ENCODE measurements at places on chromosomes 7 and 10. TPM values are rescaled to one million over a fixed set of nuclear protein-coding genes. Genes with fewer than 3 reads are reported as not detected.

The ZNF800 gene
- total RNA-seq: 24.8 TPM

The SORCS1 gene
- 1.1 TPM for total RNA-seq

- no peaks in the 10 kb centered on the region for H3K36me3 ChIP-seq
- no peak overlapping the region for H3K4me3 ChIP-seq
- H3K4me1 ChIP-seq: no peaks in the 10 kb centered on the region
- H3K27me3 ChIP-seq: peaks cover 10% of the 10 kb centered on the region
- H3K27ac ChIP-seq: no peak overlapping the region
- DNase-seq: no peak
These were observed 49.2 kb upstream of the CPN1 start for GRCh38 chr10:100130831-100131230.

The CACNB2 gene
- total RNA-seq: 13.0 TPM

DNA sequence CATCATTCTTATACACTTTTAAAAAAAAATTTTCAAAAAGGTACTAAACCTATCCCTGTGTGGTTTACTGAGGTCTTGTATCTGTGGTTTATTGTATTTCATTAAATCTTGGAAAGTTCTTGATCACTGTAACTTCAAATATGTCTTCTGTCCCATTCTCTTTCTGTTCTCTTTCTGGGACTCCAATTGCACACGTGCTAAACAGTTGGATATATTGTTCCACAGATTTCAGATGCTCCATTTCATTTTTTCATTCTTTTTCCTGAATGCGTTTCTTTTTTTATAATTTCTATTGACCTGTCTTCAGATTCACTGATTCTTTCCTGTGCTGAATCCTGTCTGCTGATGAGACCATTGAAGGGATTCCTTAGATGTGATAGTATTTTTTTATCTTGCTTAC, 4.6 kb upstream of the KLF6 start:
- no peak overlapping the region for H3K4me3 ChIP-seq
- H3K27ac ChIP-seq: no peak overlapping the region
- no peak for DNase-seq
- peaks cover 4% of the 10 kb centered on the region for H3K36me3 ChIP-seq
- peaks cover 13% of the 10 kb centered on the region for H3K4me1 ChIP-seq

- H3K36me3 ChIP-seq: no peaks in the 10 kb centered on the region
- H3K4me1 ChIP-seq: peaks cover 12% of the 10 kb centered on the region
- no peak overlapping the region for H3K4me3 ChIP-seq
- no peak overlapping the region for H3K27ac ChIP-seq
- H3K27me3 ChIP-seq: no peaks in the 10 kb centered on the region
These were observed 163.8 kb upstream of the KLF6 start for GRCh38 chr10:3948843-3949242.

DNA sequence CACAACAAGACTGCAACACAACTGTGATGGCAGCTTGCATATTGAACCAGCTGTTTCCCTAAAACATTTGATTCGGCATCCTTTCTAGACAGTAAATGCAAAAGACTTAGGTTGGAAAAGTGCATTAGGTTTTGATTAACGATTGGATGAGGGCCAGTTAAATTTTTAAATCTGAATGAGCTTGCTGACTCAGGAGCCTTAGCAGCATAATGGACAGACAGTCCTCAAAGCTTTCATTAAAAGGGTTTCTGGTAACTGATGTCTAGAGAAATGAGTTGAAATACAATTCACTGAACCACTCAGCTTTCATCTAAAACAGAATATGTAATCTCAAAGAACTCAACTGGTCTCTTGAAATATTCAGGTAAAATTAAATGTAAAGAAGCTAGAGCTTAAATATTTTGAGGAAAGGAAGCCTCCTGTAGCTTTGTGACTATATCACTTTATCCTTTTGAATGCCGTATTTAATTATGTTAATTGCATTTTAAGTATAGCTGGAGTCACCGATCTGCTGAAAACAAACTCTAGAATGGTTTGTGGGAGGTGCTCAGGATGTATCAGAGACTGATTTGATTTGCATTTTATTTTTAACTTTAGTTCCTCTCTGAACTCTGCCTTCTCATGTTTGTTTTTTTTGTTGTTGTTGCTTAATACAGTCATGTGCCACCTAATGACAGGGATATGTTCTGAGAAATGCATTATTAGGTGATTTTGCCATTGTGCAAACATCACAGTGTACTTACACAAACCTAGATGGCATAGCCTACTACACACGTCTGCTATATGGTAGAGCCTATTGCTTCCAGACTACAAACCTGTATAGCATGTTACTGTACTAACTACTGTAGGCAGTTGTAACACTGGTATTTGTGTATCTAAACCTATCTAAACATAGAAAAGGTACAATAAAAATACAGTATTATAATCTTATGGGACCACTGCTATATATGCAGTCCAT, 29.2 kb upstream of the ATRNL1 start:
- H3K27me3 ChIP-seq: no peaks in the 10 kb centered on the region
- no peak for DNase-seq
- no peak overlapping the region for H3K27ac ChIP-seq
- H3K4me1 ChIP-seq: peaks cover 25% of the 10 kb centered on the region

DNA sequence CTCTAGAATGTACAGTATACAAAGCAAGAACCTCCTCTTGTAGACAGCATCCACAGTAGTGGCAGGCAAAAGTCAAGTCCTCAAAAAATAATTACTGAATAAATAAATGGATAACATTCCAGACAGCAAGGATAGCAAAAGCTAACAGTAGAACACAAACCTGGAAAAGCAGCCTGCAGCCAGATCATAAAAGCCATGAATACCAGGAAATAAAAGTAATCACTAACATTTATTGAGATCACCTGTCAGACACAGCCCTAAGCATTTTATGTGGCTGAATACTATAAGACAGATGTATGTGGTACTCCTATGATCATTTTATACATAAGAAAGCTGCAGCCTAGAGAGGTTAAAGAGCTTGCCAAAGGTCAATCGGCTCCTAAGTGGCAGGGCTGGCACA, 34.0 kb downstream of the CUL2 start:
- H3K36me3 ChIP-seq: peaks cover 29% of the 10 kb centered on the region
- no peaks in the 10 kb centered on the region for H3K27me3 ChIP-seq
- no peaks in the 10 kb centered on the region for H3K4me1 ChIP-seq
- no peak overlapping the region for H3K4me3 ChIP-seq

DNA sequence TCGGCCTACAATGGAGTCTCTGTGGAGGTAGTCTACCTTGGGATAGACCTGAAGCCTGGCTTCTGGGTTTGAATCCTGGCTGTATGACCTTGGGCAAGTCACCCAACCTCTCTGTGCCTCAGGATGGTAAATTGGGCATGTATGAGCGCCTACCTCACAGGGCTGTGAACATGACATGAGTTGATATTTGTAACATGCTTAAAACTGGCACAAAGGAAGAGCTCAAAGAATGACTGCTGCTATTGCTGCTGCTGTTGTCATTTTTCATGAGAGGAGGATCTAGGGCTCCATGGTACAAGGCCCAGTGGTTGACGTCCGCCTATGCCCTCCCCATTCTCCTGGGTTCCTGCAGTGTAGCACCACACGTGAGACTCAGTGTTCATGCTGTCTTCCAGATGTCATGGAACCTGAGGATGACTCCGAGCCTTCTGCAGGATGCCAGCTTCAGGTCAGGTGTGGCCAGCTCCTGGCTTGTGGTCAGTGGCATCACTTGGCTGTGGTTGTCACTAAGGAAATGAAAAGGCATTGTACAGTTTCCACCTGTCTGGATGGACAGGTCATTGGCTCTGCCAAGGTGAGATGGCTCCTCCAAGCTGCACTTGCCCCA, 95.0 kb downstream of the WDFY4 start:
- H3K4me3 ChIP-seq: no peak overlapping the region
- H3K27ac ChIP-seq: no peak overlapping the region
- no peak for DNase-seq
- H3K27me3 ChIP-seq: peaks cover 34% of the 10 kb centered on the region
- H3K36me3 ChIP-seq: no peaks in the 10 kb centered on the region

DNA sequence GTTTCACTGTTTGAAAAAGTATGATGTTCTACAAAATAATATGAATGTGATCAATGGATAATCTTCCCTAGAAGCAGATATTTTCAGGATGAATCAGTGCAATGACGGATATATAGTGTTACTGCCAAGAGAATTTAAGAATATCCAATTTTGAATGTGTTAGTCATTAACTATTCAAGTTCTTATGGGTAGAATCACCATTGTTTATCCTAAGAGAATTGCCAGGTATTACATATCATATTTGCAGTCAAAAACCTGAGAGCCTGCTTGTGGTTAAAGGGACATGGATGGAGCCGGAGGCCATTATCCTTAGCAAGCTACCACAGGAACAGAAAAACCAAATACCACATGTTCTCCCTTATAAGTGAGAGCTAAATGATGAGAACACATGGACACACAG, 26.9 kb downstream of the AHR start:
- H3K4me1 ChIP-seq: peaks cover 12% of the 10 kb centered on the region
- H3K27me3 ChIP-seq: no peaks in the 10 kb centered on the region
- no peak overlapping the region for H3K27ac ChIP-seq
- H3K4me3 ChIP-seq: no peak overlapping the region
- no peak for DNase-seq

DNA sequence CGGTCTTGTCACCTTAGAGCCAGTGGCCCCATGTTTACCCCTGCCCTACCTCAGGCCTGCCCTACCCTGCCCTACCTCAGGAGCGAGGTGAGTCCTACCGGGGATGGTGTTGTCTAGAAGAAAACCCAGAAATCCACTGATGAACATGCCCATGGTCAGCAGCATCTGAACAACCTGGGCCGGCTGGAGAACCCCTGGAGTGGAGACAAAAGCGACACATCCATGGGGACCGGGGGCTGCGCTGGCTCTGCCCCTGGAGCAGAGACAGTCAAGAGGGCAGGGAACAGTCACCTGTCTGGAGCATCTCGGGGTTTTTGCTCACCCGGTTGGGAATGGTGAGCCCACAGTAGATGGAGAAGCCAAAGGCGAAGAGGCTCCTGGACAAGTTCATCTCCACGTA, 36.3 kb downstream of the STRA8 start:
- H3K4me1 ChIP-seq: no peaks in the 10 kb centered on the region
- H3K27ac ChIP-seq: no peak overlapping the region
- no peak overlapping the region for H3K4me3 ChIP-seq
- H3K27me3 ChIP-seq: peaks cover 22% of the 10 kb centered on the region

The PIK3CG gene
- 0.09 TPM for total RNA-seq

The CREB5 gene
- total RNA-seq: 13.6 TPM

The SUMF2 gene
- total RNA-seq: 156 TPM

GRCh38 chr7:37337522-37337921, 111.1 kb downstream of the ELMO1 start:
- no peaks in the 10 kb centered on the region for H3K4me1 ChIP-seq
- H3K4me3 ChIP-seq: no peak overlapping the region
- H3K27me3 ChIP-seq: no peaks in the 10 kb centered on the region
- no peaks in the 10 kb centered on the region for H3K36me3 ChIP-seq
- no peak overlapping the region for H3K27ac ChIP-seq
- no peak for DNase-seq

- H3K4me1 ChIP-seq: no peaks in the 10 kb centered on the region
- DNase-seq: no peak
- no peaks in the 10 kb centered on the region for H3K36me3 ChIP-seq
- no peak overlapping the region for H3K27ac ChIP-seq
- H3K27me3 ChIP-seq: peaks cover 18% of the 10 kb centered on the region
These were observed 40.2 kb upstream of the SLC26A3 start for GRCh38 chr7:107843184-107843583.

DNA sequence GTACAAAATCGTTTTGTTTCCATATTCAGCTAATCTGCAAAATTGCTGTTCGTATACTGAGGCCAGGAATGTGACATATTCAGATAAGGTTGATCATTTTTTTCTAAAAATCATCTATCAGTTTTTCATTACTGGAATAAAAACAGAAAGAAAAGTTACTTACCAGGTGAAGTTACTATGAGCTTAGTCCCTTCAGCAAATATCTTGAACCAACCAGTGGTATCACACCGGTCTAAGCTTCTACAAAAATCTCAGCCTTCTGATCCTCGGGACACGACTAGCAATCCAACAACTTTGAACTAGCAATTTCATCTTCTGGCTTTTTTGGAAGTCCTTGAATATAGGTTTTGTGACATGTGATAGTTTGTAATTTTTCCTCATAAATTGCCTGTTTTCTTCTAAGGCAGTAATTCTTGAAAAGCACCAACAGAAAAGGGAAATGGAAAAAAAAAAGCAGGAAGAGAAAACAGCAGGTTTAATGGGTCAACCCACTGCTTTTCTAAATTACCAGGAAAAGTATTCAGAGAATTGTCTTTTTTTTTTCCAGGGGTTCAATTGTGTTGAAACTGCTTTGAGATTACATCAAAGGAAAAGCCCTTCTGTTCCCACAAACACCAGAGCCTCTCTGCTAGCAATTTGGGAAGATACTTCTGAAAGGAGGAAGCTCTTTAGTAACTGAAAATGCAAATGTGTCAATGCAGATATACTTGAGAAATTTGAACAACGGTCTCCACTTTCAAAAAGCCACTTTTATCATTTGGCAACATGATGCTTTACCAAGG, 2.9 kb upstream of the TARP start:
- no peak overlapping the region for H3K27ac ChIP-seq
- peaks cover 3% of the 10 kb centered on the region for H3K4me1 ChIP-seq
- no peak overlapping the region for H3K4me3 ChIP-seq
- H3K27me3 ChIP-seq: no peaks in the 10 kb centered on the region
- no peak for DNase-seq

DNA sequence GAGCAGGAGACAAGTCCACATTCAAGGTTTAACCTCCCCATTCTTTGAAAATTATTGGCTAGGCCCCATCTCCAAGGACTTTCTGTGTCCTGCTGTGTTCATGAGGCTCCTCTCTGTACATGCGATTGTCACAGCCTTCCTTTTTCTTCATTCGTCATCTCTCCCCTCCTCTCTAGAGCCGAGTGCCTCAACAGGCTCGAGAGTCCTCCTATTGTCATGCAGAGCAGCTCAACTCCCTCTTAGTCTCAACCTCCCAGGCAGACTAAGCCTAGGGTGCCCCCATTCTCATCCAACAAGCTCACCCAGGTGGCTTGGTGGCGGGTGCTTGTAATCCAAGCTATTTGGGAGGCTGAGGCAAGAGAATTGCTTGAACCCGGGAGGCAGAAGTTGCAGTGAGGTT, 35.1 kb upstream of the SAMD8 start:
- no peak overlapping the region for H3K4me3 ChIP-seq
- H3K4me1 ChIP-seq: peaks cover 14% of the 10 kb centered on the region
- no peak overlapping the region for H3K27ac ChIP-seq
- peaks cover 2% of the 10 kb centered on the region for H3K36me3 ChIP-seq

- peaks cover 2% of the 10 kb centered on the region for H3K36me3 ChIP-seq
- H3K27me3 ChIP-seq: no peaks in the 10 kb centered on the region
- no peak overlapping the region for H3K27ac ChIP-seq
- H3K4me3 ChIP-seq: no peak overlapping the region
These were observed 125.7 kb downstream of the PRPF18 start for GRCh38 chr10:13712476-13712836.

- DNase-seq: no peak
- peaks cover 20% of the 10 kb centered on the region for H3K27me3 ChIP-seq
- H3K36me3 ChIP-seq: no peaks in the 10 kb centered on the region
- H3K4me1 ChIP-seq: peaks cover 5% of the 10 kb centered on the region
These were observed 938.9 kb downstream of the NRG3 start for GRCh38 chr10:82813856-82814255.

DNA sequence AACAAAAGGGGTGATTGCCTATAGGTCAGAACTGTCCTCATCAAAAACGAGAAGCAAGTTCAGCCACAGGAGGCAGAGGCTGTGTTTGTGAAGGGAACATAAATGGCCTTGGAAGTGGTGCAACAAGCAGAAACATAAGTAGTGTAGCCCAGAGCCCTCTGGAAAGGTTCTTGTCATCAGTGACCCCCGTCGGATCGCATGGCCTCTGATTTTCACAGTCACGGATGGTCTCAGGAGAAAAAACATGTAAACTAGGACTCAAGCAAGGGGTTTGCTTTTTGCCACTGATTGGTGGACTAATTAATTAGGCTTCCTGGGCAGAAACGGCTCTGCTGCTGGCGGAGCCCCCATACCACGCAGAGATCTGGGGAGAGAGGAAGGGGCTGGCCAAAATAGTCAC, 496.5 kb upstream of the MKI67 start:
- H3K27ac ChIP-seq: no peak overlapping the region
- DNase-seq: no peak
- no peaks in the 10 kb centered on the region for H3K36me3 ChIP-seq
- H3K27me3 ChIP-seq: no peaks in the 10 kb centered on the region
- H3K4me3 ChIP-seq: no peak overlapping the region

All from mesothelial cell of epicardium (in vitro differentiated cells).